ENCODE measurements at places on chromosomes 3 and 15.

- no peak for DNase-seq
Measured at GRCh38 chr15:90592131-90592881, 62.6 kb downstream of the CRTC3 start.

- DNase-seq, result no peak
Measured at GRCh38 chr15:85151861-85152260, 170.2 kb downstream of the PDE8A start.

- DNase-seq, result no peak
Measured at GRCh38 chr3:187758318-187758955, 13.2 kb upstream of the BCL6 start.

DNA sequence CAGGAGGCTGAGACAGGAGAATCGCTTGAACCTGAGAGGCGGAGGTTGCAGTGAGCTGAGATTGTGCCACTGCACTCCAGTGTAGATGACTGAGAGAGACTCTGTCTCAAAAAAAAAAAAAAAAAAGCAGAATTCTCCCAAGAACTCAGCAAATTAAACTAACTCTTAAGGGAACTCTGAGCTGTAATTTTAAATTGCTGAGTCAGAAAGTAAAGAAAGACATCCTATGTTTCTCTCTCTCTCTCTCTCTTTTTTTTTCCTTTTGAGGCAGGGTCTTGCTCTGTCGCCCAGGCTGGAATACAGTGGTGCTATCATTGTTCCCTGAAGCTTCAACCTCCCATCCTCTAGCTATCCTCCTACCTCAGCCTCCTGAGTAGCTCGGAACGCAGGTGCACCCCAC, 20.0 kb upstream of the PHC3 start:
- no peak for DNase-seq

DNA sequence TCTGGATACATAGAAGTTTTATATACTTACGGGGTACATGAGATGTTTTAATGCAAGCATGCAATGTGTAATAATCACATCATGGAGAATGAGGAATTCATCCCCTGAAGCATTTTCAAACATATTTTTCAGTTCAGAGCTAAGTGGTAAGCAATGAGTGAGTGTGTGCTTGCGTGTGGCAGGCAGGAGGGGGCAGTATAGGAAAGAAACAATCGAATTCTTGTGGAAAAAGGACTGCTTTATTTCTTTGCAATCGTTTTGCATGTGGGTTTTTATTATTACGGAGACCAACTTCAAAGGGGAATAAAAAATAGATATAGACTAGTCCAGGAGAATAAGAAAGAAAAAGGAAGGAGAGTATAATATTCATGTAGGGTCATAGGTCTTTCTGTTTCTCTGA, 271.6 kb downstream of the CHL1 start:
- no peak for DNase-seq

GRCh38 chr3:161339517-161340500, 31.5 kb downstream of the SPTSSB start:
- DNase-seq, result no peak
